ENCODE measurements at places on chromosomes 1 and 21.

DNA sequence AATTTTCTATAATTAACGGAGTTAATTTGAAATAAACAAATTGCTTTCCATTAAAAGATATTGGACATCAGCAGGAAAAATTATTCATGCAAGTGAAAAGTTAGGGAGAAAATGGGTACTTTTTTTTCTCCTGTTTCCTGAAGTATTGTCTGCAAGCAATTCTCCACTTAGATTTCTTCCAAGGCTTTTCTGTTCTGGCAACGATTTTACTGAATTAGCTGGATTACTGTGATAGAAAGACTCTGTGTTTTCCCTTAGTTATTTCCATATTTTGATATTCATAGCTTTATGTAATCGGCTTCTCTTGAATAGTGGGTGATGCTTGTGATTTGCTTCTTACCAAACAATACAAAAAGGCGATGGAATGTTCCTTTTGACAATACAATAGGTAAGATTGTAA, 1333.9 kb downstream of the AMY1C start:
- no peak for DNase-seq

GRCh38 chr1:9793291-9793690, 30.5 kb downstream of the CLSTN1 start:
- DNase-seq: no peak

- DNase-seq: no peak
These were observed 20.5 kb downstream of the SOX13 start for GRCh38 chr1:204093421-204093717.

DNA sequence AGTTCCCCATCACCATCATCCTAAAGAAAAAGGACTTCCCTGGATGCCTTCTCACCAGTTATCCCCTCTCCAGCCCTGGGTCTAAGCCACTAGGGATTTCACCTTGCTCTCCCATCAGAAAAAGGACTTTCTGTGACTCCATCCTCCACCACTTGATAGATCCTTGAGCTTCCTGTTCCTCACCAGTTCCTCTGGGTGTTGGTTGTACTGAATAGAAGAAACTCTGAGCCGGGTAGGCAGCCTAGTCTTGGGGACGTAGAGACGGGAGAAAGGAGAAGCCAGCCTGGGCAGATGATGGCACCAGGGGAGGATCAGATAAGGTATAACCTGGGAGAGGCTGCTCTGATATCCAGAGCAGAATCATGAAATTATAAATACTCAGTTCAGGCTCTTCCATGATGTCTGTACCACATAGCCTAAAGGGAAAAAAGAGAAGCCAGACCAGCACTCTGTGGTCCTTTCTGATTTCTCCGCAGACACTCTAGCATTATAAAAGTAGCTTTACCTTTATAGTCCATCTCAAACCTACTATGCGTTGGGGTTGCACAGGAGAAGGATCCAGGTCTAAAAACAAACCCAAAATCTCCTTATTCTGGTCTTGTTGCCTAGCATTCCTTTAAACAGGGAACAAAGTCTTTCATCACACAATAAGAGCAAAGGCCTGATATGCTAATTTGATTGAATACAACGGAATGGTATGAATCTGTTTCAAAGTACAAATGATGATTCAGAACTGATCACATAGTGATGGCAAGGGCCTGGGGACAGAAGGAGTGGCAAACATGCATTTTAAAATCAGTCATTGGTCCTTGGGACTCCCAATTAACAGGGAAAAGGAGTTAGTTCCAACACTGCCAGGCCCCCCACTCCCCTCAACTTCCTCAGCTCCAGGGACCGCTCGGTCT, 1.2 kb upstream of the CD34 start:
- DNase-seq: no peak

GRCh38 chr1:4221107-4221506, 321.0 kb upstream of the C1orf174 start:
- no peak for DNase-seq

- no peak for DNase-seq
These were observed 208.8 kb downstream of the GIPC2 start for GRCh38 chr1:78254517-78254916.
